ENCODE measurements at places on chromosomes 7 and 10.
A peak's percentile ranks its signal among the peaks of the same experiment; 100 is the strongest.

DNA sequence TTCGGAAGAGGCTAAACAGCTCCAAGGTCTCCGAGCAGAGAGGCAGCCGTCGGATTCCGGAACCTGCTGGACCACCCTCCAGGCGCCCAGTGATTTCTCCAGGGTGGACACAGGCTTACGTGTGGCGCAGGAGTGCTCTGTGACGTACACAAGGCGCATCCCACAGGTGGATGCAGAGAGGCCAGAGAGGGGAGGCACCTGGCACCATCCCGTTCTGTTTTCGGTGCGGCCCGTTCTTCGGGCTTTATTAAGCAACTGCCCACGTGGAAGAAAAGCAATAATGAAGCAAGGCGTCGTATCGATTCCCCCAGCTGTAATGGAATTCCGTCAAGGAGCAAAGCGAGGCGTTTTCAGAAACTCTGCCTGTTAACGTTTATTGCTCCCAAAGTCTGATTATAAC lies 163.6 kb downstream of the PTPRN2 start:
- H3K27me3 ChIP-seq, result no peaks in the 10 kb centered on the region
- H3K4me1 ChIP-seq, result no peaks in the 10 kb centered on the region
- H3K27ac ChIP-seq, result no peak overlapping the region
- H3K4me3 ChIP-seq, result no peak overlapping the region
- H3K36me3 ChIP-seq, result no peaks in the 10 kb centered on the region
- DNase-seq, result peak; percentile 10

GRCh38 chr10:70266701-70267100 lies 17.1 kb downstream of the NPFFR1 start:
- DNase-seq, result no peak
- H3K4me1 ChIP-seq, result no peaks in the 10 kb centered on the region
- no peaks in the 10 kb centered on the region for H3K36me3 ChIP-seq
- H3K27me3 ChIP-seq, result no peaks in the 10 kb centered on the region
- H3K4me3 ChIP-seq, result no peak overlapping the region
- H3K27ac ChIP-seq, result no peak overlapping the region

DNA sequence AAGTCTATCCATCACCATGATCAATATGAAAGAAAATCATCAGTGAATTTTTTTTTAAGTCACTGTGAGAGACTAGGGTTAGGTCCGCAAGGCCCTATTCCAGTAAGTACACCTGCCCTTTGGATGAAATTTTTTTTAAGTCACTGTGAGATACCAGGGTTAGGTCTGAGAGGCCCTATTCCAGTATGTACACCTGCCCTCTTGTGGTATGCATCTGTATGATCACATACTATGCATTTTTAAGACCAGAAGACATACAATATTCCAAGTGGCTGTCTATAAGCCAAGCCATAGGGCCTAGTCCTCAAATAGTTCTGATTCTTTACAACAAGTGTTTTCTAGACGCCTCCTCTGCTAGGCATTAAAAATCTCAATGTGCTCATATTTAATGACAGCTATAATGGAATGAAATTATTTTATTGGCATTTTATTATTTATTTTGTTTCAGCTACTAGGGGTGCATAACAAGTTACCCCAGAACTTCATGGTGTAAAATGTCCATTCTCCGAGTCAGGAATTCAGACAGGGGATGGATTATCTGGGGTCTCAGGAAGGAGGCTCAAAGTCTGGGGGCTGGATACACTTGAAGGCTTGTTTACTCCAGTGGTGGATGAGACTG lies 53.1 kb downstream of the TEX36 start:
- H3K4me3 ChIP-seq, result no peak overlapping the region
- no peaks in the 10 kb centered on the region for H3K27me3 ChIP-seq
- no peak overlapping the region for H3K27ac ChIP-seq
- no peak for DNase-seq

- no peak overlapping the region for H3K27ac ChIP-seq
- peak; percentile 53 for DNase-seq
- H3K4me1 ChIP-seq, result peaks cover 3% of the 10 kb centered on the region
- H3K36me3 ChIP-seq, result no peaks in the 10 kb centered on the region
- no peaks in the 10 kb centered on the region for H3K27me3 ChIP-seq
Observed at GRCh38 chr7:111952783-111953182, 253.4 kb downstream of the DOCK4 start.

- DNase-seq, result no peak
- H3K4me1 ChIP-seq, result no peaks in the 10 kb centered on the region
- no peak overlapping the region for H3K4me3 ChIP-seq
- H3K27me3 ChIP-seq, result no peaks in the 10 kb centered on the region
Observed at GRCh38 chr10:77542710-77543259, 94.8 kb downstream of the KCNMA1 start.

- no peak overlapping the region for H3K27ac ChIP-seq
- no peaks in the 10 kb centered on the region for H3K4me1 ChIP-seq
- H3K4me3 ChIP-seq, result no peak overlapping the region
- DNase-seq, result no peak
- no peaks in the 10 kb centered on the region for H3K36me3 ChIP-seq
Observed at GRCh38 chr10:132412316-132413192, 15.6 kb downstream of the PWWP2B start.

DNA sequence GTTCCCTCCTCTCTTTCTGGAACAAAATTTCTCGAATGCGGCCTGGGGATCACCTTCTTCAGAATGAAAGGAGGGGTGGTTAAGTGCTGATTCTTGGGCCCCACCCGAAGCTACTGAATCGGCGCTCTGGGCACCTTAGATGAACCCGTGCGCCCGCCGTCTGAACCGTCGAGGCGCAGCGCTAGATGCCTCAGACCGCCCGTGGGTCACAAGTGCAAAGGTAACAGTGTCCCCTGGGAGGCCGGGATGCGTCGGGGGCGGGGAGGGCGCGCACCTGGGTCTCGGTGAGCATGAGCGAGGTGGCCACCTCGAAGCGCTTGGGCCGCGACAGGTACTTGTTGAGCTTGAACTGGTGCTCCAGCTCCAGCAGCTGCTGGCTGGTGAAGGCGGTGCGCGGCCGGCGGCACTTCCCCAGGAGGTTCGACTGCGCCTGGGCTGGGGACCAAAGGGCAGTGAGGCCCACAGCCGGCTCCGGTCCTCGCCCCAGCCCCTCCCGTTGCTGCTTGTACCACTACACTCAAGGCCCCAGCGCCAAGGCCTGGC lies 4.2 kb downstream of the MNX1 start:
- no peaks in the 10 kb centered on the region for H3K36me3 ChIP-seq
- DNase-seq, result peak; percentile 78
- no peak overlapping the region for H3K4me3 ChIP-seq
- H3K4me1 ChIP-seq, result peaks cover 9% of the 10 kb centered on the region

DNA sequence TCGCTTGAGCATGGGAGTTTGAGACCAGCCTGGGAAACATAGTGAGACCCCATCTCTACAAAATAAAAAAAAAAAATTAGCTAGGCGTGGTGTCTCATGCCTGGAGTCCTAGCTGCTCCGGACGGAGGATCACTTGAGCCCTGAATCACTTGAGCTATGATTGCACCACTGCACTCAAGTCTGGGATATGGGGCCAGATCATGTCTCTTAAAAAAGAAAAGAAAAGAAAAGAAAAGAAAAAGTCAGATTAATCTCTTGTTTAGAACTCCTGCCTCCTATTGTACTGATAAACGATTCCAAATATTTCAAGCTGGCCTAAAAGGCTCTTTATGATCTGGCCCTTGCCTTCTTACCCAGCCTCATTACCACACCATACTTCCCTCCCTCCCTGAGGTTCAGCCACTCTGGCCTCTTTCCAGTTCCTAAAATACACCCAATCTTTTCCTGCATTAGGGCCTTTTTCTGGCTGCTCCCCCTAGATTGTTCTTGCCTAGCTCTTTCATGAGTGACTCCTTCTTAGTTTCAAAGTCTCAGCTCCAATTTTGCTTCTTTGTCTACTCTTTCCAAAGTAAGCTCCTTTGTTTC lies 41.7 kb downstream of the VCL start:
- DNase-seq, result no peak
- peak overlapping the region; percentile 32 for H3K27ac ChIP-seq
- peaks cover 85% of the 10 kb centered on the region for H3K36me3 ChIP-seq
- no peaks in the 10 kb centered on the region for H3K4me1 ChIP-seq
- no peaks in the 10 kb centered on the region for H3K27me3 ChIP-seq

DNA sequence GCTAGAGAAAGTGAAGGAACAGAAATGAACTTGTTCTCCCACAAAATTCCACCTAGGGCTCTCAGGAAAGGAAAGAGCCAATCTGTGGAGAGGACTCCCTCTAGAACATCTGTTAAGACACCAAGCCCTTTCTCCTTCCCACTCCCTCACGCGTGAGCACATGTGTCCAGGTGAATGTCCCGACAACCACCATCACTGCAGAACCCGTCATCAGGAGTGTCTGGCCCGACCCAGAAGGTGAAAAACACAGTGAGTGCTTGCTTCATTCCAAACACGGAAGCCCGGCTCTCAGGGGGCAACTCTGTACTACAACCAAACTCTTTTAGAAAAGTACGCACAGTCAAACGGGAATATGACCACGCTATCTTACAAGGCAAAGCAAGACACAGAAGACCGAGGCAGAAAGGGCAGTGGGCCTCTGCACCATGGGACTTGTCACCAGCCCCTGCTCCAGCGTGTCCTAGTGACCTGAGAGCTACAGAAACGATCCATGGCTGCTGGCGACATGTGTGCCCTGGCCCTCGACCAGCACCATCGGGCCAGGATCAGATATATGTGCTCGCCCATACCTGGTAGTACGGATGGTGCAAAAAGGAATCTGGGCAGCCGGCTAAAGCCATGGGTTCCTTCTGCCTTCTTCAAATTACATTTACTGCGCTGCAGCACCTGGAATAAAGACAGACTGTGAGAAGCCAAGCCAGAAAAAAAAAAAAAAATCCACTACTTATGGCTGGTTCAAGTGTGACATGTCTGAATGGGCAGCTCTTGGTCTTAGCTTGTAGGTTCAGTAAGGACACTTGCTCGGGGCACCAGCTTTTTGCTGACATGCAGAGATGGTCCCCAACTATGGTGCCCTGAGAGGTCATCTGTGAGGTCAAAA lies 50.8 kb downstream of the GRB10 start:
- peaks cover 43% of the 10 kb centered on the region for H3K36me3 ChIP-seq
- no peaks in the 10 kb centered on the region for H3K27me3 ChIP-seq
- no peak for DNase-seq
- no peaks in the 10 kb centered on the region for H3K4me1 ChIP-seq

- H3K36me3 ChIP-seq, result no peaks in the 10 kb centered on the region
- no peak for DNase-seq
- no peak overlapping the region for H3K4me3 ChIP-seq
- H3K27ac ChIP-seq, result no peak overlapping the region
- H3K4me1 ChIP-seq, result no peaks in the 10 kb centered on the region
Observed at GRCh38 chr10:51705774-51706173, 6.4 kb upstream of the CSTF2T start.

- H3K27me3 ChIP-seq, result no peaks in the 10 kb centered on the region
- H3K4me3 ChIP-seq, result no peak overlapping the region
- no peak overlapping the region for H3K27ac ChIP-seq
- H3K4me1 ChIP-seq, result no peaks in the 10 kb centered on the region
- H3K36me3 ChIP-seq, result no peaks in the 10 kb centered on the region
Observed at GRCh38 chr10:11713963-11714362, 28.2 kb upstream of the ECHDC3 start.

DNA sequence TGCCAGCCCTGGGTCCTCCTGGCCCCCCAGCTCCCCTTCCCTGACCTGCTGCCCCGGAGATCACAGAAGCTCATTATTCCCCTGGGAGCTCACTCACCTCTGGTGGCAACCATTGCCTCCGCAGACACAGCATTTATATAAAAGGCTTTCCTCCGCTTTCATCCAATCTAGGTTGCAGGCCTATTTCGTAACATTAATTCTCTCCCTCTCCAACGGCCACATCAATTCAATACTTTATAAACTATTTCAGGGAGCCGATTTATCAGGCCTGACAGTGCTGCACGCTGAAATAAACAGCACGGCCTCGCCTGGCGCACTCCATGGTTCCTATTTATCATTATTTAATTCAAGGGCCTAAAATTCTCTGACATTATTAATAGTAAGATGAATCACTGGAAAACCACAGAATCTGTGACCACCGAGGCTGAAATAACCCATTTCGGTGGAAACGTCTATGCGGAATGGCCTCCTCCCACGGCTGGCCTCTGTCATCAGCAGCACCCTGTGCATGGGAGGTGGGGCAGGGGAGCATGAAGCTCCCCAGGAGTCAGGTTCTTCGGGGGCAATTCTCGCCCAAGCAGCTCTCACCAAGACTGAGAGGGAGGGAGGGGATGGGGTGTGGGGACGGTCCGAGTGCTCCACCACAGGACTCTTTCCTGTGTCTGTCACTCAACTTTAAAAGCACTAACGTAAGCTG lies 249.3 kb upstream of the PFKP start:
- no peak for DNase-seq
- H3K4me3 ChIP-seq, result no peak overlapping the region
- no peaks in the 10 kb centered on the region for H3K27me3 ChIP-seq
- no peak overlapping the region for H3K27ac ChIP-seq
- no peaks in the 10 kb centered on the region for H3K36me3 ChIP-seq

- no peaks in the 10 kb centered on the region for H3K36me3 ChIP-seq
- no peaks in the 10 kb centered on the region for H3K4me1 ChIP-seq
- no peak overlapping the region for H3K4me3 ChIP-seq
Observed at GRCh38 chr10:97406064-97406463, 4.9 kb upstream of the RRP12 start.

GRCh38 chr10:111984057-111984456 lies 199.5 kb downstream of the GPAM start:
- H3K4me1 ChIP-seq, result peaks cover 8% of the 10 kb centered on the region
- no peak overlapping the region for H3K4me3 ChIP-seq
- peak; percentile 72 for DNase-seq
- no peak overlapping the region for H3K27ac ChIP-seq
- no peaks in the 10 kb centered on the region for H3K36me3 ChIP-seq
- no peaks in the 10 kb centered on the region for H3K27me3 ChIP-seq

GRCh38 chr10:102420181-102420713 lies 389 bp upstream of the FBXL15 start:
- peaks cover 10% of the 10 kb centered on the region for H3K4me1 ChIP-seq
- peaks cover 16% of the 10 kb centered on the region for H3K36me3 ChIP-seq
- H3K27ac ChIP-seq, result peak overlapping the region; percentile 40
- DNase-seq, result no peak

- no peaks in the 10 kb centered on the region for H3K27me3 ChIP-seq
- DNase-seq, result peak; percentile 73
- peak overlapping the region; percentile 98 for H3K4me3 ChIP-seq
- H3K36me3 ChIP-seq, result no peaks in the 10 kb centered on the region
Observed at GRCh38 chr7:100539436-100540006, 518 bp downstream of the AGFG2 start.

GRCh38 chr7:108051454-108051853 lies 48.5 kb upstream of the LAMB1 start:
- no peak overlapping the region for H3K27ac ChIP-seq
- DNase-seq, result no peak
- H3K36me3 ChIP-seq, result no peaks in the 10 kb centered on the region
- H3K4me3 ChIP-seq, result no peak overlapping the region
- no peaks in the 10 kb centered on the region for H3K4me1 ChIP-seq
- H3K27me3 ChIP-seq, result no peaks in the 10 kb centered on the region

DNA sequence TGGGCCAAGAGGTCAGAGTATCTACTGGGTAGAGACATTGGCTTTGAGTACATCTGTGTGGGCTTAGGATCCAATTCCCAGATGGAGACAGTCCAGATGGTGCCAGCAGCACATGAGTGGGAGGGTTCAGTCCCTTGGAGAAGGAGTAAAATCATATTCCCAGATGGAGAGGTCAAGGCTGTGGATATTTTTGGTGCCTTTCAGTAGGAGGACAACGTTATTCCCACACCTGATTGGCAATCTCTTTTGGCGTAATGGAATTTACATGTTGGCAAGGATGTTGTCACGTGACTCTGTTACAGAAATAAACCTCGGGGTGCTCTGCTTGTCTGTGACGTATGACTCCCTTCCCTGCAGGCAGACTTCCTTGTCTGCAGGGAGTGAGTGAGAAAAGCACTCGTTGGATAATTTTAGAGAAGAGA lies 27.6 kb downstream of the NPS start:
- no peaks in the 10 kb centered on the region for H3K4me1 ChIP-seq
- no peak overlapping the region for H3K4me3 ChIP-seq
- H3K36me3 ChIP-seq, result no peaks in the 10 kb centered on the region
- DNase-seq, result no peak
